ENCODE measurements at places on chromosomes 11 and 22.

DNA sequence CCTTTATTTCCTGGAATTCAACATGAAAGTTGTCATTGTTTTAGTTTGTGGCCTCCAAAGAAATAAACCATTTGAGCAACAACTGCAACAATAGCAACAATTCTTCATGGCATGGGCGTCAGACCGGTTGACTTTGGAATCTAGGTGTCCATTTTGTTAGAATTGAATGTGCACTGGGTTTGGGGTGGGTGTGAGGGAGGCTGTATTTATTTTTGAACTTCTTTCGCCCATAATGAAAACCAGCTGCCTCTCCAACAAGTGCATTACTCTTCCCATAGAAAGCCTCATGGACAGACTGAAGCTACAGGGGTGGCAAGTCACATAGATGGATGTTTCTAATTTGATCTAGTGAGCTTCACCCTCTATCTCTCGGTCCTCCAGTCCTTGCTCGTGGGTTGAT lies 85.4 kb downstream of the ADAMTS15 start:
- no peak for DNase-seq

DNA sequence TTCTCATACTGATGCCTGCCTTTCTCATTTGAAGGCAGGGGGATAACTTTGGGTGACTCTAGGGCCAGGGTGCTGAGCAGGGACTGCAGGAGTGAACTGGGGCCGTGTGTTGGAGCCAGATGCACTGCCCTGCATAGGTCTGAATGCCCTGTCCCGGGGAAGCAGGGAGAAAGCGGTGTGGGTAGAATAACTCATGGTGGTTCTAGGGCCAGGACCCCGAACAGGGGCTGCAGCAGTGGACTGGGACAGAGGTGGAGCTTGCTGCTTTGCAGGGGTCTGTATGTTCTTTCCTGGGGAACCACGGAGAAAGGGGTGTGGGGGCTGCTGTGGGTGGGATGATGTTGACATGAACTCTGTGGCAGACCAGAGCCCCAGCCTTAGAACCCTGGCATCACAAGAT lies 52.9 kb downstream of the GAB4 start:
- no peak for DNase-seq

GRCh38 chr22:17912945-17913721 lies 111.2 kb downstream of the MICAL3 start:
- DNase-seq, result no peak

GRCh38 chr11:113272281-113272680 lies 42.1 kb upstream of the TTC12 start:
- no peak for DNase-seq

DNA sequence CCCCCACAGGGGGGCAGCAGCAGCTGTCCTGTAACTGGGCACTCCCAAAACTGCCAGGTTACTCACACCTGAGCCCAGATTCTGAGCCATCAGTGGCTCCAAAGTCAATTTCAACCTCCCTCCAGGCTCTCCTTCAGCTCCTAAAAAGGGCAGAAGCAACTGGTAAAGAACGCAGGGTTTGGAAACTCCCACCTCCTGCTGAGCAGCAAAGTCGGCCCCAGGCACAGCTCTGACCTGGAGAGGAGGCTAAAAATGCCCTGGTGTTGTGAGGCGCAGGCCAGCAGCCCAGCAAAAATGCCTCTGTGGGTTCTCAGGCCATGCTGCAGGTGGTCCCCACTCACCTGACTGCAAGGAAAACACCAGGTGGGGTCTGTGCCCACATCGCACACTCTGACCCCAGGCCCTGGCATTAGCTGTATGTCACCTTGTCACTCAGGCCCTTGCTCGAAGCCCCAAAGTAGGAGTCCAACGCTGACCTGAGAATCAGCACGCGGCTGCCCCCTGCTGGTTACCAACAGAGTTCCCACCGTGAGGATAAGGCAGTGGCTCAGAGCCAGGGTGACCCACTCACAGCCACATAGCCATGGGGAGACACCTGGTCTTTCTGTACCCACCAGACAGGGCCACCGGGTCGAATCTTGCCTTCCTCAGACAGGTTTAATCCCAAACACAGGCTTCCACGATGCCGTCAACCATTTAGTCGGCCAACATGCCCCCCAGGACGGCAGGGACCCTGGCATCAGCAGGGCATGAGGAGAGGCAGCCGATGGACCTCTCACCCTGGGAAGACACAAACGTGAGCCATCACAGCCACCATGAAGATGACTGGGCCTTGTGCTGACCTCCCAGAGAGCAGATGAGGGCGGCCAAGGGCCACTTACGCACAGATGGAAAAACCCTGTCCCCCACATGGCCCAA lies 11.1 kb downstream of the POLR3H start:
- peak; percentile 49 for DNase-seq

DNA sequence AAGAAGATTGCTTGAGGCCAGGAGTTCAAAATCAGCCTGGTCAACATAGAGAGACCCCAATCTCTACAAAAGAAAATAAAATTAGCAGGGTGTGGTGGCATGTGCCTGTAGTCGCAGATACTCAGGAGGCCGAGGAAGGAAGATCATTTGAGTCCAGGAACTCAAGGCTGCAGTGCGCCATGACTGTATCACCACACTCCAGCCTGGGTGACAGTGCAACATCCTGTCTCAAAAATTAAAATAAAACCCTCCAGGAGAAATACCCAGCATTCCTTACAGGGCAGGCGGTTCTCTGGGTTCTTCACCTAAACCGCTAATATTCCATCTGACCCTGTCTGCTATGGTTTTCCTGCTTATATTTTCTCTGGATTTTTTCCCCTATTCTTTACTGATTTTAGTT lies 13.5 kb downstream of the TCF20 start:
- no peak for DNase-seq

DNA sequence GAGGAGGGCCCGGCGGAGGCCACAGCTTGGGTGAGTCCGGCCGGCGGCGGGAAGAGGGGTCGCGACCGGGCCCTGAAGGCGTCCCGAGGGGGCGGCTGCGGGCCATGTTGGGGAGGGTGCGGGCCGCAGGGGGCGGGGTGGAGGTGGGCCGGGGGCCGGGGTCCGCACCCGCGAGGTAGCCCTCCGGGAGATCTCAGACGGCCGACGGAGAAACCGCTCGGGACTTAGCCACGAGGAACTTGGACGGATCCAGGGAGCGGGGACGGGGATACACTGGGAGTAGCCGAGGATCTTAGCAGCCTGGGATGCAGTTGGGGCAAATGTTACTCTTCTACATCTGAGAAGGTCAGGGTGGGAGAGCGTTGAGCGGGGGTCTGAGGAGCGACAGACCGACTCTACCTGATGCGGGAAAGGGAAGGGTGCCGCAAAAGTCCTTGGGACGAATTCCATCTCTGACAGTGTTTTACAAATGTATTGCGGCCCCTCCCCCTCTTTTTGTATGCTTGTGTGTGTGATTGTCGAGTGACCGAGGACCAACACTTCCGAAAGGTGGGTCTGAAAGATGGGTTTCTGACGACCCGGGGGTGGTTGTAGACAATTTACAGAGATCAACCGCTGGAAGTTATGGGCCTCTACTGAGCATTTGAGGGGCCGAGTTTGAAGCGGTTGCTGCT lies 658 bp downstream of the STIP1 start:
- DNase-seq, result no peak

DNA sequence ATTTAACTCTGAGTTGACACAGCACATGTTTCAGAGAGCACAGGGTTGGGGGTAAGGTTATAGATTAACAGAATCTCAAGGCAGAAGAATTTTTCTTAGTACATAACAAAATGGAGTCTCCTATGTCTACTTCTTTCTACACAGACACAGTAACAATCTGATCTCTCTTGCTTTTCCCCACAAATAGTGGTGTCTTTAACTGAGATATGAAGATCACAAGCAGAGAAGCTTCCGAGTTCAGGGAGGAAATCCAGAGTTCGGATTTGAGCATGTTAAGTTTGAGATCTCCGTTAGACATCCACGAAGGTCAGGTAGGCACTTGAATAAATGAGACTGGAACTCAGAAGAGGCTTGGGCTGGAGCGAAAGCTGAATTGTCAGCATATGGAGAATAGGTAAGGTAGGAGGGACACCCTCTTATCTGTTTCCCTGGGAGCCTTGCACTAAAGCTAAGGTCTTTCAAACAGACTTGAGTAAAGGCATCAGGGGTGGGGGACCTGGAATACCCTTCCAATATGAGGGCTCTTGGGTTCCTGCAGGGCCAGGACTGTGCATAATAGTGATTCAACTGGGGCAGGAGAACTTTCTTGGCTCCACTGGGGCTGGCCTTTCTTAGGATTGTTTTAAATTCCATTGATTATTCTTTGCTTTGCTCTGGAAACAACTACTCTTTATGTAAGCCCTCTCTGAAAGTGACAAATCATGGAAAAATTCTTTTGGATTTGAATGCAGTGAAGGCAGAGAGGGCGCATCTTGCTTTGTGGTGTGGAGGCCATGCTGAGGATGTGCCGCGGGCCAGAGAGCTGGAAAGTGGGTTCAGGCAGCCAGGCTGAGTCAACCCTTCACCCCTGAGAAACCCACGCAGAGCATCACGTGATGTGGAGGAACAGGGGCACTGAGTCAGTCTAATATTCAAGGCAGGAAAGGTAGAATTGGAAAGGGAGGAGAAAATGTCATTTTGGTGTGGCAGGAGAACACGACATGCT lies 62.7 kb upstream of the AMPD3 start:
- no peak for DNase-seq

DNA sequence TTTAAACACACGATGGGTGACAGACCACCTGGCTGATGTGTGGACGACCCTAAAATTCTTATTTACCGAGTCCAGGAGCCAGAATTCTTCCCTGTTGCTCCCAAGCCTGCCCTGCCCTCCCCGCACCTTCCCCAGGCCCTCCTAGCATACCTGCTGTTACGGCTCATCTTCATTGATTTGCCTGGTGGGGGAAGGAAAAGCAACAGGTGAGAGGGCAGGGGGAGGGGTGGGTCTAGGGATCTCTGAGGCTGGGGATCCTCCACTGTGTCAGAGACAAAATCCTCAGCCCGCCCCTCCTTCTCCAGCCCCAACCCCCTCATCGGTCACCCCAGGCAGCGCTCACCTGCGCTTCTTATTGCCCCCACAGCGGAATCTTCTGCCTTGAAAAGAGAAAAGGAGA lies 4.0 kb downstream of the FXYD2 start:
- DNase-seq, result no peak

GRCh38 chr11:23789938-23790371 lies 706.9 kb upstream of the LUZP2 start:
- no peak for DNase-seq

GRCh38 chr11:103601225-103601846 lies 435.1 kb upstream of the DDI1 start:
- no peak for DNase-seq

All from stimulated activated CD8-positive, alpha-beta memory T cell treated with anti-CD3 and anti-CD28 coated beads, Interleukin-7, amount 100 ng/mL, for 24 hours (primary cell).